ENCODE measurements at places on chromosomes 7 and 10. TPM values are rescaled to one million over a fixed set of nuclear protein-coding genes. Genes with fewer than 3 reads are reported as not detected.

DNA sequence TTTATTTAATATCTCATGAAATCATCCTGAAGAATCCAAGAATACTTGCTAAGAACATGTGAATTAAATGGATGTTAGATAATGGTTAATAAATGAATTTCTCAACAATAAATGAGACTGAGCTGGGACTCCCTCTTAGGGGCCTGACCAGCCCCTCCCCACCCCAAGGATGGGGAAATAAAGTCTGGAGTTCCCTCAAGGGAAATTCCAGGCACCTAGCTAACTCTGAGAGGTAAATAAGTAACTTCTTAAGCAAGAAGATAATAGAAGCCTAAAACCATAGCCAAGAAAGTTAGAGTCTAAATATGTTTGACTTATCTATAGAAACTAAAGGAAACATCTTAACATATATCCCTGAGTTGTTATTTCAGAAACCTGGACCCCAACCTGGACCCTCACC is 32.2 kb upstream of the PPP1R9A start:
- DNase-seq = no peak

DNA sequence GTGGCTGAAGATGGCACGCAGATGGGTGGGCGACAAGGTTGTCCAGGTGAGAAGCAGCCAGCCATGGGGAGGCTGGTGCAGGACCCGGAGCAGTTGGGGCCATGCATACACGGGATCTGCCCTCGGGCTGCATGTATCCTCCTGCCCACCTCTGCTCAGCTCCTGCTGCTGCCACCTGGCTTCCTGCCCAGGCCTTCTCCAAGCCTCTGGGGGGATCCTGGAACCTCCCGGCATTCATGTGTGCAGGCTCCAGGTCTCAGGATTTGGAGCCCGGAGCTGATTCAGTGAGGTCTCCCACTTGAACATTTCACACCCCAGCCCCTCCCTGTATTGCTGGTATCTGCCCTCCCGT is 27.0 kb downstream of the PDGFA start:
- DNase-seq = no peak

GRCh38 chr10:116720241-116720643 is 22.1 kb downstream of the HSPA12A start:
- DNase-seq = peak; percentile 40

- no peak for DNase-seq
Observed at GRCh38 chr10:114943000-114943399, 5.0 kb downstream of the TRUB1 start.

DNA sequence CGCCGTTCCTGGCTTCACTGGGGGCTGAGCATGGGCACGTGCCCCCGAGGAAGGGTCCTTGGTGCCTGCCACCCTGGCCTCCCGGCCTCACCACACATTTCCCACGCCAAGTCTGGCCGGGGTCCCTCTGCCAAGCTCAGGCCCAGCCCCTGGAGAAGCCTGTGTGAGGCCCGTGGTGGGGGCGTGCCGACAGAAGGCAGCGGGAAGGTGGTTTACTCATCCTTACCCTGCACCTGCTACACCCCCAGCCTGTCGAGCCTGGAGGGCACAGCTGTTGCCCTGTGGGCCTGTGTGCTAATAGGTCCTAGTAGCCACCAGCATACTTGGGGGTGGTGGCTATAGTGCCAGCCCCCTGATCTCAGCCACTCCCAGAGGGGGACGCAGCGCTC is 46.7 kb downstream of the NKX6-2 start:
- no peak for DNase-seq

GRCh38 chr7:139720186-139720585 is 57.6 kb downstream of the HIPK2 start:
- no peak for DNase-seq

DNA sequence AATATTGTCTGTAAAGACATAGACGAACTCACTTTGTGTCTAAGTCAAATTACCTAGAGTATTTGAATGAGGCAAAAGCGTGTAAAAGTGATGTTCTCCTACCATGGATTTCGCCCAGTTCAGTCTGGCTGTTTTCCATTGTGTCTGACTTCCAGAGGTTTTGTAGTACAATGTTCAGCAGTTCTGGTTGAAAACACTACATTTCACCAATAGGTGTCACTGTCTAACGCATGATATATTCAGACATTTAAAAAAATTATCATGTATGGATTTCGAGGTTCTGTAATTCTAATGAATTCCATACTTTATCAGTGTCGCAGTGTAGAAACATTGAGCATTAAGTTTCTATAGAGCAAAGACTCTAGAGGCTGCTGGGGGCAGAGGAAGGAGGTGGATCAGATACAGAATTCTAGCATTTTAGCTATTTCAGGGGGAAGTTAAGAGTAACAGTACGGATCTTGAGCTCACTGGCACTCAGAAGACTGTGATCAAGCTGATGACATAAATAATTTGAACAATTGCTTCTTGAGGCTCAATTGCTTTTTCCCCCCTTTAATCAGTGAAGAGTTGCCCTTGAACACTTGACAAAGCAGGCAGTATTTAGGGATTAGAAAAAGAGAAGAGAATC is 196.9 kb upstream of the RHOBTB1 start:
- no peak for DNase-seq

GRCh38 chr7:85516675-85517074 is 329.8 kb upstream of the SEMA3D start:
- no peak for DNase-seq

GRCh38 chr10:677038-677437 is 12.4 kb downstream of the DIP2C start:
- no peak for DNase-seq

DNA sequence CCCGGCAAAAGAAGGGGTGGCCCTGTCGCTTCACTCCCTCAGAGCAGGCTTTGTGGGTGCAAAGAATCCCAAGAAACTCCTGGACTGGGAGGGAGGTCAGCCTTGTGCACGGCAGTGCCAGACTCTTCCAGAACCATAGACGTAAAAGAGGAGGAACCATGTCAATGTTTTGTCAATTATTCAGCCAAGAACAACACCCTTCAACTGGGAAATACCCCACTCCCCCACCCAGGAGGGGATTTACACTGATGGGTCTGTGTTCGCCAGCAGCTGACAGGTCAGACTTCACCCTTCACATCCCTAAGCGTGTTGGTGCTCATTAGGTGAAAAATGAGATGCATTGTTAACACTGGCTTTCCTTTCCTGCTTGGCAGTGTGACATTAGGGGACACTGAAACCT is 116.8 kb upstream of the BMPER start:
- no peak for DNase-seq

DNA sequence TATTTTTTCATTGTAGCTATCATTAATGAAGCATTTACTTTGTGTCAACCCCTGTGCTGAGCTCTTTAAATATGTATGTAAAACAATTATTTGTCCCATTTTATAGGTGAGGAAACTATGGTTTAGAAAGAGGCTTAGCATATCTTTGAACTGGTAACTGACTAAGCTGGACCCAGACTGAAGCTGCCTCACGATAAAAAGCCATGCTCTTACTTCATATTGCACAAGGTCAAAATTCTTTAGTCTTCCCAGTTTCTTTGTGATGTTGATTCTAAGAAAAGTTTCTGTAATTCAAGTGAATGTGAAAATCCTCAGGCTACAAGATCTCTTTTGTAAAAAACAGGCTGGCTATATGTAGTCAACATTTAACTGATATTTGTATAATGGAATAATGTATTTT is 46.6 kb upstream of the SLC16A12 start:
- DNase-seq = no peak

GRCh38 chr10:110446954-110447608 is 50.6 kb upstream of the DUSP5 start:
- no peak for DNase-seq

- no peak for DNase-seq
Observed at GRCh38 chr10:80356563-80356988, at the start of the genes DYDC1 and DYDC2. TSS of gene DYDC1 (minus strand) at chr10:80356755. CDS start at chr10:80352601, 4,154 bp downstream. TSS of gene DYDC2 (plus strand) at chr10:80356781. CDS start at chr10:80362444, 5,663 bp downstream.

- DNase-seq = no peak
Observed at GRCh38 chr10:116011929-116012328, 261.1 kb downstream of the GFRA1 start.

DNA sequence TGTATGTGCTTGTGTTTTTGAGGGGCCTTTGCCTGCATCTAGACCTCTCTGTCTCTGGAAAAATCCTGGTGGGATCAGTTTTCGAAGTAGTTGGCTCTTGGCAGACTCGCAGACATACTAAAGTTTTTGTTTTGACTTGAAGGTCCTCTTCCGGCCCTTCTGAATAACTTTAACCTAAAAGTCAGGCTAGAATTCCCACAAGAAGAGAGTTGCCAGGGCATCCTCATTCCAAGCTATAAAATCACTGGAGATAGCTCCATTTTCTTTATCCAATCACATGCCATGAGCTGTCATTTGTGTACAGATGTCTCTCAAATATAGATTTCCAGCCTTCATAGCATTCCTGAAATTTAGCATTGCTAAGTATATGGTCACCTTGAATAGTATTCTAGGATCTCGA is 967.8 kb downstream of the LRMDA start:
- no peak for DNase-seq

DNA sequence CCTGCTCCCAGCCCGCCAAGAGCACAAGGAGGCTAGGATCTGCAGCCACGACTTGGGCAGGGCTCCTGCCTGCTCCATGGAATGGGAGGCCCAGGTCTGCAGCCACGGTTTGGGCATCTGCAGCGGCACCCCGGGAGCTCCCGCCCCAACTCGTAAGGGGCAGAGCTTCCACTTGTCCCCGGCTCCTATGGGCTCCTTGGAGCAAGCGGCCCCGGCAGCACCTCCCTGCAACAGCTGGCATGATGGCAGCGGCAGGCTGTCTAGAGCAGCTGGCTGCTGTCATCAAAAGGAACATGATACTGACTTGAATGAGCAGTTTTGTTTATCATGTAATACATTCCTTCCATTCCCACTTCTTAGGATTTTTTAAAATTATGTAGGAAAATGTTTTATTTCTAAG is 684.0 kb upstream of the FOXK1 start:
- DNase-seq = no peak

DNA sequence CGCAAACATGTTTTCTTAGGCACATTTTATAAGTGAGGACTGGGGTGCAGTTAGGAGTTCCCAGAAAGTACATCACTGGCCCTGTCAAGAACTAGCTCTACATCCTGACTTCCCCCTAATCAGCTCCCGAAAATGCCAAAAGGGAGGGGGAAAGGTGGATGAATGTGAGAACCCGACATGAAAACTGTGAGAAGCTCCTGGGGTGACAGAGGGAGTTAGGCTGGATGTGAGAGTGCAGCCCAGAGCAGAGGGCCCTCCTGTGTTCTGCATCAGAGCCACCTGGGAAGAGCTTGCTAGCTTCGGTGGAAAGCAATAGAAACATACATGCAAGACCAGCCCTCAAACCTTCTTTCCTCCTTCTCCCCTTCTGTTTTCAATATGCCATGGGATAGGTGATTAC is 30.5 kb upstream of the SEM1 start:
- no peak for DNase-seq

GRCh38 chr10:22067091-22067490 is 63.6 kb upstream of the DNAJC1 start:
- no peak for DNase-seq

GRCh38 chr7:97732565-97733275 is 834 bp downstream of the TAC1 start:
- no peak for DNase-seq

GRCh38 chr7:98495200-98495955 is 94.5 kb upstream of the BAIAP2L1 start:
- DNase-seq = no peak

The ZNF467 gene
- total RNA-seq = 3.4 TPM

The TRIM8 gene
- 91.2 TPM for total RNA-seq

The AKR1C1 gene
- 30.1 TPM for total RNA-seq

The RNF32 gene
- total RNA-seq = not detected

The AKR1C4 gene
- not detected for total RNA-seq

The ANKRD61 gene
- total RNA-seq = not detected

The SFRP4 gene
- 0.34 TPM for total RNA-seq

The TMEM196 gene
- not detected for total RNA-seq

The EDRF1 gene
- total RNA-seq = 18.3 TPM

The THAP5 gene
- total RNA-seq = 27.2 TPM

The HOXA4 gene
- 4.7 TPM for total RNA-seq

All from suprapubic skin (tissue), 4 donors.